ENCODE measurements at places on chromosomes 11 and 22.

DNA sequence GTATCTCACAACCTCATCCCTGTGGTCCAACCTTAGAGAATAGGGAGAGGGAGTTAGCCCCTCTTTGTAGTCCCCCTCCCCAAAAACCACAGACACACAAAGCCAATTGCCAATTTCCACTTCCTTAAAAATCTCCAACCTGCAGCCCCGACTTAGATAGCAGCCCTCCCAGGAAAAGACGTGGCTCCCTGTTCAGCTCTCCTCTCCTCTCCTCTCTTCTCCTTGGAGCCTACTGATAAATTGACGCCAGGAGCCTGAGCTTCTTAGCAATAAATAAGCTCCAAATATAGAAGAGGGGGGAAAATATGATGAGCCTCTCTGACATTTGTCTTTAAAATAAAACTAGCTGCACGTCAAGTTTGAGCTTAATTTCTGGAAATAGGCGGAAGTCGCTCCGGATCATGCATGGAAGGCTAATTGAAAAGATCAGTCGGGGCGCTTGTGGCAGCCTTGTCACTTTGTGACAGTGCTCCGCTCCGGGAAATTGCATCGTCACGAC, 7.3 kb downstream of the PAX6 start:
- no peak for DNase-seq

DNA sequence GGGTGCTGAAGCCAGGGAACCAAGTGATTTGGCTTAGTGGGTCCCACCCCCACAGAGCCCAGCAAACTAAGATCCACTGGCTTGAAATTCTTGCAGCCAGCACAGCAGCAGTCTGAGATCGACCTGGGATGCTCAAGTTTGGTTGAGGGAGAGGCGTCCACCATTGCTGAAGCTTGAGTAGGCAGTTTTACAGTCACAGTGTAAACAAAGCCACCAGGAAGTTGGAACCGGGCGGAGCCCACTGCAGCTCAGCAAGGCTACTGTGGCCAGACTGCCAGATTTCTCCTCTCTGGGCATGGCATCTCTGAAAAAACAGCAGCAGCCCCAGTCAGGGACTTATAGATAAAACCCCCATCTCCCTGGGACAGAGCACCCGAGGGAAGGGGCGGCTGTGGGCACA, 424.1 kb upstream of the TENM4 start:
- no peak for DNase-seq

DNA sequence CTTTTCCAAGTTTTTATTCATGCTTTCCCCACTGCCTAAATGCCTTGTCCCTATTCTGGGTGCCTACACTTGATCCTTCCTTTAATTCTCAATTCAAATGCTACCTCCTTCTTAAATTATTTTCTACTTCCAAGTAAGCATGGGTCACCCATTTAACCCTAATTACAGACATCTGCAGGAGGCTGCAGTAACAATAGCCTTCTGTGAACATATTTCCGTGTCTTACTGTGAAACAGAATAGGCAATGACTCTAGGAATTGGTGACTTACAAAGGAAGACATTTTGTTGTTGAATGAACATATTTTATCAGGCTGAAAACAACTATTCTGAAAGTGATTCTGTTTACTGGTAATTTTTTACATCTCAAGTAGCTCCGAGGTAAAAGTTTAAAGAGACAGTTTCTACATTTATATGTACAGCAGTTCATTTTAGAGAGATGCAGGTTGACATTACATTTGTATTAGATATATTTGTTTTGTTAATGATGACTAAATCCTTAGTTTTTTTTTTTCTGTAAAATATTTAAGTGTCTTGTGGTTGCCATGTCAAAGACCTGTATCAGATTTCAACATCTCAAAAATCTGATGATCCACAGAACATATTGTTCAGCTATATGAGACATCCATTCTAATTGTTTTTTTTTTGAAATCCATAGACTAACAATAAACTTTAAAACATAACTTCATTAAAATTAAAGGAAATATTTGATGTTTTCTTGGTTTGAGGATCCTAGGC, 316.8 kb downstream of the CASP12 start:
- DNase-seq, result no peak

DNA sequence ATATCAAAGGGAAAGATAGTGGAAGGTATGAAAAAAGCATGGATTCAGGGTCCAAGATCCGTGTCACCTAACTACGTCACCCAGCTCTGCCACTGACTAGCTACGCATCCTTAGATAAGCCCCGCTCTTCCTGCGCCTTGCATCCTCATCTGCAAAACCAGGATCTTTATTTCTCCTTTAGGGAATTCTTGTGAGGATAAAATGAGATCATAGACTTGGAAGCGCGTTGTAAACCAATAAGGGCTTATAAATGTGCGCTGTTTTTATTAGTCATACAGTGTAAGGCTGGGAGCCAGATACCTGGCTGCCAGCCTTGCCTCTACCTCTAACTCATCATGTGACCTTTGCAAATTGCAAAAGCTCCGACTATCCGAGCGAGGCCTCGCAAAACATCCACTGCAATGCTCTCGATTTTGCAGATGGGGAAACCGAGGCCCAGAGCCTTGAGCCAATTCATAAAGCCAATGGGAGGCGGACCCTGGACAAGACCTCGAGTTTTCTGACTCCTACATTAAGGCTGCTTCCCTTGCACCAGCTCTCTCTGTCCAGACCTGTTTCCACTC, 753 bp downstream of the PRPF19 start:
- DNase-seq, result no peak

DNA sequence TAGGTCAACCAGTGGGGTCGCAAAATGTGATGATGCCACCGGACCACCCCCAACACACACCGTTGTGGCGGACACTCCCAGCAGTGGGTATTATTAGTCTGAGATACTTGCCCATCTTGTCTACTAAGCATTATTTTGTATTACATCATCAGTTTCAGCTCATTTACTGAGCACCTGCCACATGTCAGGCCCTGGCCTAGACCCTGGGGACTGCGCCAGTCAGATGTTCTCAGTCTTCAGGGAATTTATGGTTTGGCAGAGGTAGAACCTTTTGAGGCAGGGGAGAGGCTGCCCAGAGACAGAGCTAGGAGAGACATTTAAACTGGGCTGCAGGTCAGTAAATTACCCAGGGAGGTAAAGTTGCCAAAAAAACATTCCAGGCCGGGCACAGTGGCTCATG, 43.1 kb upstream of the GCAT start:
- DNase-seq, result no peak

GRCh38 chr11:111745719-111746504, 20.3 kb downstream of the PPP2R1B start:
- DNase-seq, result no peak

DNA sequence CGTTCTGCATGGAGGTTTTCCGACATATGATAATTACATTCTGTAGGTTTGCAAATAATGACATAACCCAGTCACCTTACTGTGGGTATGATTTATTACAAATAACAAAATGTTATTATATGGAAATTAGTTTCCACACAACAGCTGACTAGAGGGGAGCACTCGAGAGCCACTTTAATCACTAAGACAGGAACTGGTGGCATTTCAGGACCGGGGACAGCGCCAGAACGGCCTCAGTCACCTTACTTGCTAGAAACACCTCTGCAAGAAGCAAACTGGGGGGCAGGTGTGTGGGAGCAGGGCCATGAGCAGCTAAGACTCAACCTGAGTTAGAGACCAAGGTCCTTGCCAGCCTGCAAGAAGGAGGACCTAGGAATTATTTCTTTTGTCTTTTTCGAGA, 199.9 kb downstream of the DSCAML1 start:
- no peak for DNase-seq

DNA sequence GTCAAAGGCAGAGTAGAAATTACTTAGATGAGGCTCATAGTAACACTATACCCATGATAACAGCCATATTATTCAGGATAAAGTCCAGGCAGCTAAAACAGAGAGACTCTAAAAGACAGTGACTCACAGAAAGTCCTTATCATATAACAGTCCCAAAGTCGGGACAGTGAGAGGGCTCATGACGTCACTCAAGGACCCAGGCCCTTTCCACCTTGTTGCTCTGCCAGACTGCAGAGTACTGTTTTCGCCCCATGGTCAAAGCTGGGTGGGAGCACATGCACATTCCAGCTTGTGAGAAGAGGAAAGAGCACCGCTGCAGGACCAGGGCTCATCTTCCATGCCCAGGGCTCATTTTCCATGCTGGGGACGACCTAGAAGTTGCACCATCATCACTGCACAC, 29.4 kb upstream of the NUP50 start:
- DNase-seq, result no peak

GRCh38 chr11:57311109-57311936, 13.4 kb downstream of the TNKS1BP1 start:
- DNase-seq, result peak; percentile 90

DNA sequence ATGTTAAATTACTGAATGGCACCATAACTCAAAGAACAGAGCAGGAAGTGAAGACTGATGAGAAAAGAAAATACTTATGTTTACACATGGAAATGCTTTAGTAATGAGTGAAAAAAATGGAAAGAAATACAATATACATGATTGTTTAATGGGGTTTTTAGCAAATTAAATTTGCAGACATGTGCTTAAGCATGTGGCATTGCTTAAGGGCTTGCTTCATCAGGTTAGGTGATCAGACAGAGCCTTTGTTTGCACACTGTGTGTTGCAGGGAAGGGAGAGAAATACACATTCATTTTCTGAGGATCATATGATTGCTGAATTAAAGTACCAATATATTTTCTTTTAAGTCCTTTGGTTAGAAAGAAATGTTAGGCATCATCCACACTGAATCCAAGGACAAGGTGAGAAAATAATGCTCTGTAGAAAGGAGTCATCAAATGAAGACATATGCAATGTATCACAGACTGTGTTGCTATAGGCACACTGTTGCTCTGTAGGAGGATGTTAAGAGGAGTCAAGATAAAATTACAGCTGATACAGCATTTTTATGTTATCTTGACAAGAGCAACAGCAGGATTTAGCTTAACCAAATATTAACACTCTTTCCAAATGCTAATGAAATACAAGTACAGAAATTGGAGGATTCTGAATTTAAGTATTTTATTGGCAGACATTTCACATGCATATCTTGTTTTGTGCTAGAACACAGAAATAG, 23.4 kb upstream of the ARHGAP20 start:
- DNase-seq, result no peak

DNA sequence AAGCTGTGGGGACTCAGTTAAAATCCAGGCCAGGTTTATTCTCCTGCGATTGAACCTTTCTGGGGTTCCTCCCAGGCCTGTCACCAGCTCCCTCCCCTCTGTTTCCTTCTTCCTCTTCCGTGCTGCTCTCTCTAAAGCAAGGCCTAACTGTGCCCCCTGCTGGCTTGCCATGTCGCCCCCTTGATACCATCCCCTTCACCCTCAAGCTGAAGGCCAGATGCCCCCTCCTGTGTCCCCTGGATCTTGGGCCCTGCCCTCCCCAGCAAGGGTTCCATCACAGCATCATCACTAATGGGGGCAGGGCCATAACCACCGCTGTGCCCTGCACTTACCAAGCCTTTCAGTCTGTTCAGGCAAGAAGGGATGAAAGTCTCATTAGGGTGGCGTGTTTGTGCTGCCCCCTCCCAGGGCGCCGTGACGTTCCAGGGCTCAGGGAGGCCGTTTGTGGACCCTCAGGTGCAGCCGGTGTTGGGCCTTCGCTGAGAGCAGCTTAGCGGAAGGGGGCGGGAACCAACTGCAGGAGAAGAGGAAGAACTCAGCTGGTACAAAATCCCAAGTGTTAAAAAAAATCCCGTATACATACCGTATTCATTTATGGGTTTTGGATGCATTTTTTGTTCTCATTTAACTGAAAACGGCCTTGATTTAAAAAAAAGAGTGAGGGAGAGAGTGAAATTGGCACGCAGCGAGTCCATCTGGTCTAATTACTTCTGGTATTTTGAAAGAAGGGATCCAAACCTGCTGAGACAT, 69.9 kb downstream of the MPPED1 start:
- DNase-seq, result no peak

DNA sequence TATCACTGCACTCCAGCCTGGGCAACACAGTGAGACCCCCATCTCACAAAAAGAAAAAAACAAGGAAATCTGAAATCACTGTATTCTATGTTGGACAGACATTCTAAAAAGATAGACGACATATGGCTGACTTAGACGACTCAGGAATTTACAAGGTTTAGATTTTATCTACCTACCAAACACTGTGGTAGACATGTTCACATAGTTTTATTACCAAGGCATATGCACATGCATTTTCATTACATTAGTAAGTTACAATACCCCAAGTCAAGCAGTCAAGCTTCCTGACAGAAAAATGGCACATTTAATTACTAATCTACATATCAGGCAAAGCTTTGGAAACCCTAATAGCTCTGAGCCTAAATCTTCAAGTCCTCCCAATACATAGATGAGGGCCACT, 262.2 kb downstream of the TTC28 start:
- DNase-seq, result no peak

GRCh38 chr11:117752071-117752470, 44.9 kb downstream of the DSCAML1 start:
- DNase-seq, result no peak

DNA sequence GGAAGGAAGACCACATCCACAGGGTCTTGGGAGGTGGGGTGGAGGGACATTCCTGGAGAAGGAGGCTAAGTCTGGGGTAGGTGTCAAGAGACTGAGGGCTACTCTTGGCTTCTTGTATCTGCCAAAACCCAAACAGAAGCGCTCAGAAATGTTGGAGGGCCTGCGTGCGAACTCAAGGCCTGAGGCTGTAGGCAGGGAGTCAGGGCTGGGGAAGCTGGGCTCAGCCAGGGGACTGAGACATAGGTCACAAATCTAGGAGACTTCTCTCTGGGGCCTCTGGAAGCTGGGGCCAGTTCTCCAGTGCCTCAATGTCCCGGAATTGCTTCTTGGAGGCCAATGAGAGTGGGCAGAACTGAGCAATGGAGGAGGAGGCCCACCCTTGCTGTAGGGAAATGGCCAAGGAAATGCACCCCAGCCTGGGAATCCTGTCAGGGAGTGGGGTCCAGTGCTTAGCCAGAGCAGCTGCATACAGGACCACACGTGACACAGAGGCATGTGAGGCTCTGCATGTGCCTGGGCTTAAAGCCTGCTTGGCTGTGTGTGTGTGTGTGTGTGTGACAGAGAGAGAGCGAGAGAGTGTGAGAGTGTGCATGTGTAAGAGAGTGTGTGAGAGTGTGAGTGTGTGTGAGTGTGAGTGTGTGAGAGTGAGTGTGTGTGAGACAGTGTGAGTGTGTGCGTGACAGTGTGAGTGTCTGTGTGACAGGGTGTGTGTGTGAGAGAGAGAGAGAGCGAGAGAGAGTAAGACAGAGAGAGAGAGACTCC, 141.3 kb downstream of the ST3GAL4 start:
- DNase-seq, result no peak

- DNase-seq, result peak; percentile 57
Measured at GRCh38 chr11:94303966-94304958, at the start of gene IZUMO1R. Gene IZUMO1R, plus strand, starts transcription at chr11:94304580. Its CDS starts 1,057 bp downstream, at chr11:94305637.

All from SK-N-DZ (cell line).